ENCODE measurements at places on chromosomes 13 and 19.

DNA sequence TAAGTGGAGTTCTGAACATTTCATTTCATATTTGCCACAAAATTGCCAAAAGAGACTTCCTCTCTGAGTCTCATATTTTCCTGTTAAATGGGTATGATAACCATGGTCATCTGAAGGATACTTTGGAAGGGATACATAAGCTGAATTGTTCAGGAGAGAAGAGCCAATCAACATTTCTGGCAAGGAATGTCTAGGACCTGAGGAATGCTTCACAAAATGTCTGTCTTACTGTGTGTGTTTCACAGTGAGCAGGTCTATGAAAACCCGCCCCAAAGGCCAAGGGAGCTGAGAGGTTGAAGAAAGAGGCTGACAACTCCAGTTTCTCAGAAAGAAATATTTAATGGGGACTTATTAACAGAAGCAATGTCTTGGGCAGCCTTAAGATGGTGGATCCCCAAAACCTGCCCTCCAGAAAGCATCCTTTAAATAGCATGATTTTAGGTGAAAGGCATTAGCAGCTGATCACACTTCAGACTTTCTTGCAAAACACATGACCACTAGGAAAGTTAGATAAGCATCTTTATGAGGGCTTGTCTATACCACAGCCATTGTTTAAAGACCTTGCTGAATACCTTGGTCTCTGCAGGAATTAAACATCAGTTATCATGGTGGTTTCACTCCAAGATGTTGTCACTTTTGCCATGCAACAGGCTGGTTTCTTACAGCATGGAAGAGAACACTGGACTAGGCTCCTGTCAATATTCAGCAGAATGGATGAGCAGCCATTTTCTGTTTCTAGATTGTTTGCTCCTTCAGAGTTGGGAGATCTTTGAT, 78.9 kb downstream of the TNFSF11 start:
- DNase-seq, result no peak

DNA sequence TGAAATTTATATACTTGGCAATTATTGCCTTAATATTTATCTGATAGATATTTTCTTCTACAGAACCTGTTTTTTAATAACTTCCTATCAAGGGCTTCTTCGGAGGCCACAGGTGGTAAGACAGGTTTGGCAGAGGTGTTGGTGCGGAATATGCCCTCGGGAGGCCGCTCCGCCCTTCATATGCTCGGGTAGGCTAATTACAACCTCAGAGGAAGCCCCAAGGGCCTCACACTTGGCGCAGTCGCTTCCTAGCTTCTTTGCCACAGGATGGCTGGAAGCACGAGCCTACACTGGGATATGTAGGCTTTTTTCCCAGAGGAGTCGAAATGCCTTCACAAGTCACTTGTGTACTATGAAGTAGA, 68.8 kb downstream of the LMO7 start:
- peak; percentile 81 for DNase-seq

- DNase-seq, result no peak
Observed at GRCh38 chr13:57899096-57899495, 267.6 kb downstream of the PCDH17 start.

DNA sequence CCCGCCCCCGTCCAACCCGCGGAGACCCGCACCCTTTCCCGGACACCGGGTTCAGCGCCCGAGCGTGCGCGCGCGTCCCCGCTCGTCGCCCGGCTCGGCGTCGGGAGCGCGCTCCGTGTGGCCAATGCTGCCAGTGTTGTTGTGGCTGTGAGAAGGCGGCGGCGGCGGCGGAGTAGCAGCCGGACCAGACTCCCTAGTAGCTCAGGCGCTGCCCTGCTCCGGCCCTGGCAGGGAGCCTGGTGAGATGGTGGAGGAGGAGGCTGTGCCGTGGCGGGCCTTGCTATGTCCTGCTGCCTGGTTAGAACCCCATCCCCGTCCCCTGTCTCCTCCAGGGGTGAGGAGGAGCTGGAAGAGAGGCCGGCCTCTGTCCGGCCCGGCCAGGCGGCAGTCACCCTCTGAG, 553.2 kb downstream of the TUBA3C start:
- no peak for DNase-seq

DNA sequence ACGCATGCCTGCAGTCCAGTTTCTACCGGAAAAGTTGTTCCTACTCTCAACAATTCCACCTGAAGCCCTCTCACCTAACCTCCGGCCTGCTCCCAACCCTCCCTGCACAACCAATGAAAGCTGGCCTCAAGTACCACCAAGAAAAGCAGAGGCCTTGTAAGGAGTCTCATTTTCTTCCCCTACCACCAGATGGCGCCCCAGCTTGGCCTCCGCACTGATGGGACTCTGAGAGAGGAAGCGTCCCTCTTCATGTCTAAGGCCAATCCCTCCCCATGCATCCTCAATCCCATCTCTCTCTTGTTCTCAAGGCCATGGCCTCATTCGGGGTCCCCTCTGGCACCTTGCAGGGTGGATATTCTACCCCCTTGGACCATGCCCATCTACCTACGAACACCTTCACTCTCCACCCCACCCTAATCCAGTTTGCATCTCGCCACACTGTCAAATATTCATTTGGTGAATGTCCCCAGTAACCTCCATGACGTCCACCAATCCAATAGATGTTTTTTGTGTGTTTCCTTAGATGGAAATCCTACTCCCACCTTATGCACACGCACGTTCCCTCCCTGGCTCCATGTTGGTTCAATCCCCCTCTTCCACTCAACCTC, 412.8 kb downstream of the ZNF536 start:
- DNase-seq, result peak; percentile 63

GRCh38 chr19:11580116-11580515, 2.7 kb upstream of the ACP5 start:
- no peak for DNase-seq

GRCh38 chr13:33236021-33236420, 49.5 kb downstream of the STARD13 start:
- no peak for DNase-seq

GRCh38 chr13:40194224-40194806, 472.1 kb downstream of the FOXO1 start:
- DNase-seq, result no peak

GRCh38 chr19:28746478-28746877, 466.5 kb downstream of the UQCRFS1 start:
- DNase-seq, result no peak

- no peak for DNase-seq
Observed at GRCh38 chr13:53885997-53886396, 857.4 kb downstream of the OLFM4 start.

DNA sequence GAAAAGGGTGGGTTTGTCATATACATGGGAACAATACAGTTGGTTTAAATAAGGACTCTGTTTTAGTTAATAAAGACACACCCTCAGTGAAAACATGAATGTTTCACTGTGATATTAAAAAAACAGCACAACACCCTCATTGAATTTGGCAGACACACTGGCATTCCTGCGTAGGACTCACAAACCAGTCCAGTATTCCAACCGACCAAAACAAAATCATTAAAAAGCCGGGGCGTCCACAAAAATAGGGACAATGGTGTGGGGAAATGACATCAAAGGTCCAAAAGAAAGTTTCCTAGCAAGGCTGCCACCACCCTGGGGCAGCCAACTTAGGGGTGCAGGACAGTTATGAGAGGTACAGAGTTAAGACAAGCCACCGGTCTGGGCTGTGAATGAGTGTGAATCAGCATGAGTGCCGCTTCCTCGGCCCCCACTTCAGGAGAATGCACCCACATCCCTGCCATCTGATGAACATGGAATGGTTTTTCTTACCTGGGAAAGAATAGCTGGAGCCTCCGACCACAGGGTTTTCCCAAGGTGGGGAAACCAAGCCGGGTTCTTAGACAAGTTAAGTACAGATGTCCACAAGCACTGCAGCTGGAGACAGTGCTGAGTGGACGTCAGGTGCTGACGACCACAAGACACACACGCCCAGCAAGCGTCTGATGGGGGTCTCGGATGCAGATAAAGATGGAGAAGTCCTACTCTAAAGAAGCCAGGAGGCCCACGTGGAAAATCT, 73.3 kb downstream of the KLF2 start:
- DNase-seq, result no peak

GRCh38 chr13:97485320-97485719, 51.4 kb downstream of the RAP2A start:
- DNase-seq, result no peak

DNA sequence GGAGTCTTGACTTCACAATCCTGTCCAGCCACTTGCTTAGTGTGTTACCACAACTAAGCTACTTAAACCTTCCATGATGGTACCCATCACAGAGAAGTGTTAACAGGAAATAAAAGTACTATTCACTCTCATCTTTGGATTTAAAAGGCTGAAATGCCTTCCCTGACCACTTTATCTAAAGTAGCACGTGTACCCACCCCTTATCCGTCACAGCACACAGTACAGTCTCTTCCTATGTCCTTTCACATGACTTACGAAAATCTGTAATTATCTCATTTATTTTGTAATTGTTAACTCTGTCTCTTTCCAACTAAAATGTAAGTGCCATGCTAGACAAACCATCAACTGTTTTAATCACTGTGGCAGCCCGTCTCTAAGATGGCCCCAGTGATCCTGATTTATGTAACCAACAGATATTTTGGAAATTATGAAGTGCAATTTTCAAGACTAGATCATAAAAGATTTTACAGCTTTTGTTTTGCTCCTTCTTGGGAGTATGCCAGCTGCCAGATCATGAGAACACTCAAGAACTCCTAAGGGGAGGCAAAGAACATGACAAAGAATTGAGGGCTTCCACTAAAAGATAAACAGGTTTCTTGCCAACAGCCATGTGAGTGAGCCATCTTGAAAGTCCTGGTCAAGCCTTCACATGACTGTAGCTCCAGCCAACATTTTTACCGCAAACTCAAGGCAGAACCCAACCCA, 44.9 kb downstream of the DIAPH3 start:
- DNase-seq, result no peak

DNA sequence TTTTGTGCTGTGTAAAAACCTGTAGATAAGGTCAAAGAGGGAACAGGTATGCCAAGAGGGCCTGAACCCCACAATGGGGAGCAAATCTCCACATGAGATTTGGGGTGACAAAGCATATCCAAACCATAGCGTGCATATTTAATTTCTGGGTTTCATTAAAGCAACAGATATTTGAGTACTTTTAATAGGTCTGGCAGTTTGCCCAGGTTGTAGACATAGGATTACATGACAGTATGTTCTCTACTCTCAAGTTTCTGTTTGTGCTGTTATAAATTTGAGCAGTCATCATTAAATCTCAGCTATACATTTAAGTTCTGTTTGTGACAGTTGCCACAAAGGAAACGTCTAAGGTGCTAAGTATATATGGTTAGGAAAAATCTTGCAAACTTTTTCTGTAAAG, 236.4 kb downstream of the ATP8A2 start:
- no peak for DNase-seq

GRCh38 chr13:31200637-31200971, 829 bp downstream of the B3GLCT start:
- DNase-seq, result peak; percentile 54

DNA sequence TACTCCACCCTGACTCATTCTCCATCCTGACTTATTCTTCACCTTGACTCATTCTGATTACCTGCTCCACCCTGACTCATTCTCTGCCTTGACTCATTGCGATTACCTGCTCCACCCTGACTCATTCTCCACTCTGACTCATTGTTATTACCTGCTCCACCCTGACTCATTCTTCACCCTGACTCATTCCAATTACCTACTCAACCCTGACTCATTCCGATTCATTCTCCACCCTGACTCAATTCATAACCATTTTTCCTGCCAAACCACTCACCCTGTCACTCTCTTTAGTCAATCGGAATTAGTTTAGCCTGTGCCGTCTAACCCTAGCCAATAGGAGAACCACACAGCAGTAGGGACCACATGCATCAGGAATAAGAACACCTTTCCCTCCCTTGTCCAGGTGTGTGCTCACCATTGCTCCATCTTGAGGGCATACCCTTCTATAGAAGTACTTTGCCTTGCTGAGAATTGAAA, 1227.4 kb upstream of the PCDH20 start:
- DNase-seq, result no peak

- no peak for DNase-seq
Observed at GRCh38 chr19:35310811-35311465, 18.0 kb upstream of the CD22 start.

- DNase-seq, result no peak
Observed at GRCh38 chr19:40889366-40889765, 7.3 kb upstream of the CYP2A7 start.

- DNase-seq, result no peak
Observed at GRCh38 chr13:47437406-47437805, 540.6 kb upstream of the HTR2A start.

DNA sequence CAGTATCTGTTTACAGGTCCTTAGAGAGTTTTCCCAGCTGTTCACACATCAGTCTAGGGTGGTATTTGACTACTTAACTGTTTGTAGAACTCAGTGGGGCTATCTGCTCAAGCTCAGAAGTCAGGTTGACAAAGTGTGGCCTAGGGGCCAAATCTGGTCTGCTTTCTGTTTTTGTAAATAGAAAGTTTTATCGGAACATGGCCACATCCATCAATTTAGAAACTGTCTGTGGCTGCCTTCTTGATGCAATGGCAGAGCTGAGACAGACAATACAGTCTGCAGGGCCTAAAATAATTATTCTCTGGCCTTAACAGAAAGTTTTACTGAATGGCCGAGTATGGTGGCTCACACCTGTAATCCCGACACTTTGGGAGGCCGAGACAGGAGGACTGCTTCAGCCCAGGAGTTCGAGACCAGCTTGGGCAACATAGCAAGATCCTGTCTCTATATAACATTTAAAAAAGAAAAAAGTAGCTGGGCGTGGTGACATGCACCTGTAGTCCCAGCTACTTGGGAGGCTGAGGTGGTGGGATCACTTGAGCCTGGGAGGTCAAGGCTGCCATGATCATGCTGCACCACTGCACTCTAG, 2.4 kb downstream of the SMG9 start:
- no peak for DNase-seq

DNA sequence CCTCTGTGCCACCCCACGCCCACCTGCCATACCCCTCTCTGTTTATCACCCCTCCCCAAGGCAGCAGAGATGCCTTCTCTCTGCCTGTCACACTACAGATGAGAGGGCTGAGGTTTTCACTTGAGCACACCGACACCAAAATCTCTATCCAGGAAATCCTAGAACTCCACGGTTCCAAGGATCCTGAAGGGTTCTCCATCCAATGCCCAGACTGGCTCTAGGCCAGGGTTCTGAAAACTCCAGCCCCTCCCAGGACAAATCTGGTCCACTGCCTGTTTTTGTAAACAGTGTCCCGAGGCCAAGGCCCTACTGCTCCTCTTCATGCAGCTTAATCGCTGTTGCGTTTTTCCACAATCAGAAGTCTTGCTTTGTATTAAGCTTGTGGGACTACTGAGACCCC, 20.1 kb downstream of the TLE2 start:
- DNase-seq, result no peak

- no peak for DNase-seq
Observed at GRCh38 chr19:46386151-46386550, 27.2 kb downstream of the CCDC8 start.

DNA sequence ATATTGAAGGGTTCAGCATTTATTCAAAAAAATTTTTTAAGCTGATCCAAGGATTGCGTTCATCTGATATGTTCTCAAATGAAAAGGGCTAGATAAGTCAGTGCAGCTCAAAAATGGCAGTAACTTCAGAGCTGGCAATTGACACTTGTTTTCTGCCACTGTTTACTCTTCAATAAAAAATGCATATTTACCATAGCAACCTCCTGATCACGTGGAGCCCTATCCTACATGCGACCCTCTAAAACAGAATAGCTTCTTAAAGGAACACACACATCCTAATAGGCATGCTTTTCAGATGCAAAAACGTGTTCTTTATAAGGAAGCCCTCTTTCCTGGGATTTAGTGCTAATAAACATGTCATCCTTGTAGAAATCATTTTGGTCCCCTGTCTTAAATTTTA, 150.2 kb downstream of the ZNF536 start:
- DNase-seq, result no peak
